ENCODE measurements at places on chromosomes 7 and 10.

GRCh38 chr10:6114805-6115341 lies 26.0 kb downstream of the RBM17 start:
- peak; percentile 23 for DNase-seq

- no peak for DNase-seq
These were observed 3.5 kb downstream of the RASSF4 start for GRCh38 chr10:44962870-44963738.

GRCh38 chr7:27767374-27767773 lies 27.4 kb downstream of the TAX1BP1 start:
- DNase-seq: no peak

DNA sequence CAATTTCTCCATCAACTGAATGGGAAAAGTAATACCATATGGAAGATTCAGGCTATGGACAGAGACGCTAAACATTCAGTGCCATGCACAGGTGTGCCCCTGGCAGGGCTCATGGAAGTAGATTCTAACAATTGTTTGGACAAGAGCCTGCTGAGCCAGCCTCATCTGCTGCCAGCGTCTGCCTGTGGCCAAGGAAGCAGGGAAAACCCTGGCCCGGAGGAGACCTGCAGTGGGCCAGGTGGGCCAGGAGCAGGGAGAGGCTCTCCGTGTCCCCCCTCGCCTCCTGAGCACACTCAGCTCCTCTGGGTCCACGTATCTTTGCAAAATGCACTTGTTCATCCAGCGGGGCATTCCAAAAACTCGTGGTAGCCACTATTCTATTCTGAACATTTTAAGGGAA lies 130.1 kb downstream of the TCERG1L start:
- DNase-seq: peak; percentile 53

DNA sequence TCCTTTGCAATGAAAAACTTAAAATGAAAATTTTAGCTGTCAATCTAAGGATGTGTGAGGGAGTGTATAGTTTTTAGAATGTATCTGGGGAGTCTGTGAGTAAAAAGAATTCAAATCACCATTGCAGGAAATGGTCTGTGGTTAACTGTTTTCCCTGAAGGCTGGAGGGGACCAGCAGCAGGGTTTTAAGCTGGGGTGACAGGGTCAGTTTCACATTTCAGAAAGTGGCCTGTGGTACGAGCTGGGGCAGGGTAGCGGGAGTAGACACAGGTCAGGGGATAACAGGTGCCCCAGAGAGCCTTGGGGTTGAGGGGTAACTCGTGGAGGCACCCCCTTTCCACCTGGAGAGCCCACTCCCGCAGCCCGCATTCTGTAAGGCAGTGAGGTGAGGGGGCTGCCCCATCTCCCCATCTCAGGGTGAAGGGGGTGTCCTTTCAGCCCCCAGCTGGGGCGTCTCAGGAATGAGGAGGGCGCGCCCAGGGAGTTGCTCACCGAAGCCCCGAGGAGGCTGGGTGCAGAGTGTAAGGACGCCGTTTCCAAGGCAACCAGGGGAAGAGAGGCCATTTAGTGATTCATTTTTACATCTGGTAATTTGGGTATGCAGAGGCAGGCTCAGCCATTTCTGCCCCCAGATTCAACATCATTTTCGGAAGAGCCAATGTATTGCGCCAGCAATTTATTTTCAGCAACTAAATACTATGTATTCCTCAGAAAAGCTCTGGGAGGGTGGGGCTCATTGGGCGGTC lies 168.9 kb downstream of the SLIT1 start:
- no peak for DNase-seq

DNA sequence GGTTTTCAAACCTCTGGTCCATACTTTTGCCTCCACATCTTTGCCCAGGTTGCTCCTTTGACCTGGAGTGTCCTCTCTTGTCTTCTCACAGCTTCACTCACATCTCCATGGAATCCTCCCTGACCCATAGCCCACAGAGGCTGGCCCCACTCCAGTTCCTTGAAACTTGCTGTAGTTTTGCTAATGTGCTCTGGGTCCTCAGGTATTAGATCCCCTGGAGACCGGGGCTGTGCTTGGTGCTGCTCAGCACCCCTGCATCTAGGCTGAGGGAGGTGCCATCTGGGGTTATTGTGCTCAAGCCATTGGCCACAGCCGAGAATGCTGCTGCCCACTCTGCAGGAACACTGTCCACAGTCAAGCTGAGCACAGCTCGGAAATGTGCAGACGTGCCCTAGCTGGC lies 16.5 kb downstream of the KNDC1 start:
- no peak for DNase-seq

DNA sequence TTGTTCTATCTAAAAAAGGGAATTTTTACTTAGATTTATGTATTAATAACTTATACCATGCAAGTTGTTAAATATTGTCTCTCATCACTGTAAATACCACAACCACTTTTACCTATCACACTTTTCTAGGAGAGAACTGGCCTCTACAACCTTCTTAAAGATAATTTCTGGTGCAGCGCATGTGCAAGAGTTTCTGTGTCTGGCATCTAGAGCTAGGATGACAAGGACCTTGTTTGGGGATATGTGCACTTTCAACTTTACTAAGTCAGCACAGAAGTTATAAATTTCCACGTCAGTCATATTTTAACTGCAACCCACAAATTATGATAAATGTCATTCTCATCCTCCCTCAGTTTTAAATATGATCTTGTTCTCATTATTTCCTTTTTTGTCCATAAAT lies 156.9 kb upstream of the ADCY1 start:
- no peak for DNase-seq

- DNase-seq: no peak
These were observed 338.0 kb upstream of the KIAA1217 start for GRCh38 chr10:23870651-23871610.

DNA sequence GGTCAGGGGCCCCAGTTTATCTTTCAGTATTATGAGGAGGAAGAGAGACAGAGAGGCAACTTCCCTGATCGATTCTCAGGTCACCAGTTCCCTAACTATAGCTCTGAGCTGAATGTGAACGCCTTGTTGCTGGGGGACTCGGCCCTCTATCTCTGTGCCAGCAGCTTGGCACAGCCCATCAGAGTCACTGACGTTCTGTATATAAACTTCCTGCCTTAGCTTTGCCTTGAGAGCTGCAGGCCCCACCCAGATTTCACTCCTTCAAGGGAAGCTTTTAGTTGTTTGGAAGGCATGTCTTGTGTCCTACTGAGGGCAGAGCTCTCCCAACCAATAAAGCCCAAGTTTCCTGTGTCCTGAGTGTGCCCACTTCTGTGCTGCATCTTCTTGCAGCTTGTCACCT lies 242.5 kb upstream of the PRSS58 start:
- no peak for DNase-seq

GRCh38 chr7:39749177-39749576 lies 125.8 kb downstream of the RALA start:
- DNase-seq: no peak

GRCh38 chr7:38330861-38331621 lies 57.6 kb upstream of the TARP start:
- DNase-seq: no peak

DNA sequence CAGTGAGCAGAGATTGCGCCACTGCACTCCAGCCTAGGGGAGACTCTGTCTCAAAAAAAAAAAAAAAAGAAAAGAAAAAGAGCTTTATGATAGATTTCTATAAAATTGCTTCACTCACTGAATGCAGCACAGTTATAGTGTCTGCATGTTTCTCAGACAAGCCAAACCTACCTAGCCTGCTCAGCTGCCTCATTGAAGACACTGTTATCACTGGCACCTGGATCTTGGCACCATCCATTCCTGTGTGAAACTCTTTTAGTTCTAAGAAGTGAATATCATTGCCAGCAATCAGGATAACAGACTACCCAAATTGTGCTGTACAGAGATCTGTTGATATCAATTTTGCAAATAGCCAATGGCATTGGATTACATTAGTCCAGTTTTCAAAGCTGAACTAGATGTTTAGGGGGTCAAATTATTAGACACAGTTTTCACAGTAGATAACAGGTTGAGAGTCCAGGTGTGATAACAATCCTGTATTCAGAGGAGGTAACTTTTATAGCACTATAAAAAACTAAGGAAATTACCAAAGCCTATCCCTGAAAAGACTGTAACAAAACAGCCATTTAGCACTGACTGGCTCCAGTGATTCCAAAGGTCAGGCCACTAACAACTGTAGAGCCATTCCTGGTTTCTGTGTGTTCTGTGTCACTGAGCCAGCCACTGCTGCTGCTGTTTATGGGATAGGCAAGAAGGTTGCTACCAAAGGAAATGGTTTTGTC lies 17.1 kb downstream of the PDSS1 start:
- DNase-seq: no peak

GRCh38 chr10:111430070-111430469 lies 353.2 kb downstream of the ADRA2A start:
- no peak for DNase-seq

DNA sequence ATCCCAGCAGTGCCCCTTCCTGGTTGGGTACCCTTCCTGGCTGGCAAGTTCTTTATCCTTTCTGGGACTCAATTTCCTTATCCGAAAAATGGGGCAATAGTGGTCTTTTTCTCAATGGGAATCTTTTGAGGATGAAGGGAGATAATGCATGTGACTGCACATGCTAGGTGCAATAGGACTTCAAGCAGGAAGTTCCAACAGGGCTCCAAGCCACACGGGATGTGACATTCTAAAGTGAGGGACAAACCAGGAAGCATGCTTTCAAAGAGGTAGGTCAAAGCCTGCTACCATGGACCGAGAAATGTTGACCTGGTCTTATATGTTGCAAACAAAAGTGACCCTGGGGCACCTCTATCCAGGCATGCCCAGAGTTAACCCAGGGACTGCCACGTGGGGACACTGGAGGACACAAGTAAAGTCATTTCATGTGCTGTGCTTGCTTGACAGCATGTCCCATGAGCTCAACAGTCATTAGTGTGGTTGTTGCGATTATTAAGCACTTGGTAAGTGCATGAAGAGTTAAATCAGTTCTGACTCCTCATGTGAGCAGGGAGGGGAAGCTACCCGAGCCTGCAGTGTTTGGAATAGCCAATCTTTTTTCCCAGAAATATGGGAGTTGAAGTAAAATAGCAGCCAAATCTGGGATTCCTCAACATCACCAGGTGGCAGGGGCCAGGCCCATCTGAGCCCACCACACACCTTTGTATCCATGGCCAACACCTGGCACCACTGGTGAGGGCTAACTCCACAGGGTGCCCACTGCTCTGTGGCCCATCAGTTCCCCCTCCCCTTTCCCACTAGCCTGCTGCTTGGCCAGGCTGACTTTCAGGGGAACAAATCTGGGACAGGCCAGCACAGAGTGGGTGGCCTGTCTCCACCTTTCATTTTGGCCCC lies 5.7 kb downstream of the ARHGAP22 start:
- DNase-seq: no peak

- no peak for DNase-seq
These were observed 5.7 kb downstream of the RARRES2 start for GRCh38 chr7:150335774-150336112.

GRCh38 chr10:22210267-22210666 lies 7.5 kb downstream of the EBLN1 start:
- DNase-seq: no peak

GRCh38 chr10:48504141-48504885 lies 100.6 kb downstream of the ARHGAP22 start:
- no peak for DNase-seq

- DNase-seq: peak; percentile 41
These were observed 227.6 kb upstream of the NPSR1 start for GRCh38 chr7:34430456-34430855.

DNA sequence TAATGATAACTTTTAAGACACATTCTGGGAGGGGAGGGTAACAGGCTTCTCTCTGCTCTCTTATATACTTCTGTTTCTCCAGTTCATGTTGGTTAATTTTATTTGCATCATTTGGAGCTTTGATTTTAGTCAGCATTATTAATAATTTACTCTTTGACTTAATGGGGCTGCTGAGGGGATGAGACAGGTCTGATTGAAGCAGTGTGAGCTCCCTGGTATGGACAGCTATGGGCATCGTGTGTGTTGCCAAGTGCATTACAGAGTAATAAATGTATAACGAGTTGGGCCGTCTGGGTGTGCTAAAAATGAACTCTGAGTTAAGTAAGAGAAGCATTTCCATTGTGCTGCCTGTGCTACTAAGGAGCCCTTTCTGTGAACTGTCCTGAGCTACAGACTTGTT lies 31.7 kb upstream of the IKZF1 start:
- DNase-seq: no peak

DNA sequence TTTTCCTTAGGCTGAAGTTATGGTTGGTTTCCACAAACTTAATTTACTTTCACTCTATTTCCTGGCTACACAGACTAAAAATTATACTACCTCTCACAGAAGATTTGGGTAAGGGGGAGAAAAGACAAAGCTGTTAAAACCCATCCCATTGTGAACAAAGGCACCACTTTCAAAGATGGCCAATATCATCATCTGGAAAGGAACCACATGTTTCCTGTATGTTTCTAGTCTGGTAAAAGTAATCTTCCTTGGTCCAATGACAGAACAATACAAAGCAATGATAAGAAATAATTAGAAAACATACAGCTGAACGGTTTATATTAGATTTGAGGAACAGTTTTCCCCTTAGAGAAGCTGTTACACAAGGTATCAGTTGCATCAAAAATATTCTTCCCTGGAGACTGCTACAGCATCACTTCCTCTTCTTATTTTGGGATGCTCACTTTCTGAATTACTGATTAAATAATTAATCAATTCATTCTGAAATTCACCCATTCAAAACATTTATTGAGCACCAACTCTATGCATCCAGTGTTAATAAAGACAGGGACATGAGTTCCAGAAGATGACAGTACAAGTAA lies 8.5 kb upstream of the SFR1 start:
- no peak for DNase-seq

- DNase-seq: no peak
These were observed 223.0 kb downstream of the ELFN1 start for GRCh38 chr7:1893036-1893435.

DNA sequence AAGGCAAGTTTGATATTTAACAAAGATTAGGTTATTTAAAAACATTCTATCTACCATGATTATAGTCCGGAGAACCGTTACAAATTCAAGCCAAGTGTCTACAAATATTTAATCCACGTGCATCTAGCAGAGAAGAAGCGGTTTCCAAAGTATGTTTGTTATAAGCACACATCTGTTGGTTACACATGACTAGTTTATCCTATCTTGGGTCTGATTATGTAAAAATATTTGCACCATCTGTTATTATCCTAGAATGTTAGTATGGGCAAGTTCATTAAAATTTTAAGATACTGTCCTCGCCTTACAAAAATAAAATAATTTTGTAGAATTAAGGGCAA lies 289.2 kb upstream of the VSTM2A start:
- no peak for DNase-seq

DNA sequence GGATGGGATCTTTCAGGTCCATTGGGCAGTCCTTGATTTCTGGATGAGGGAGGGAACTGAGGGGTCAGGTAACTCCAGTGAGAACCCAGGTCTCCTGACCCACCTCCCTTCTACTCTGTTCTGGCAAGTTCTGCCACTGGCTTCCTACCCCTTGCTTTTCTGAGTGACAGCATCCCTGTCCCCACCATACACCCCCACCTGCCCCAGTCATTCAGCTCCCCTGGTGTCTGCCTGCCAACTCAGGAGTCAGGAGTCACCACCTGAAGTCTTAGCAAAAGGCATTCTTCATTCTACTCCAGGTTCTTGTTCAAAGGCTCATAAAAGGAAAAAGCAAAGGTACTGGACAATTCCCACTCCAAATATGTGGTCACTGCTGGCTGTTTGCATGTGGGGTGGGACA lies 26.6 kb downstream of the CDHR3 start:
- no peak for DNase-seq

GRCh38 chr10:69955897-69956740 lies 96.5 kb upstream of the MACROH2A2 start:
- DNase-seq: no peak
